ENCODE measurements at places on chromosomes 16 and 17. TPM values are rescaled to one million over a fixed set of nuclear protein-coding genes. Genes with fewer than 3 reads are reported as not detected.

- H3K27me3 ChIP-seq = no peaks in the 10 kb centered on the region
- no peak for DNase-seq
- no peak overlapping the region for H3K27ac ChIP-seq
Observed at GRCh38 chr16:89946515-89946914, 2.0 kb upstream of the DEF8 start.

- H3K36me3 ChIP-seq = no peaks in the 10 kb centered on the region
- H3K4me1 ChIP-seq = peaks cover 13% of the 10 kb centered on the region
- peak overlapping the region; percentile 23 for H3K27ac ChIP-seq
- H3K4me3 ChIP-seq = no peak overlapping the region
Observed at GRCh38 chr16:4053301-4053845, 62.9 kb downstream of the ADCY9 start.

DNA sequence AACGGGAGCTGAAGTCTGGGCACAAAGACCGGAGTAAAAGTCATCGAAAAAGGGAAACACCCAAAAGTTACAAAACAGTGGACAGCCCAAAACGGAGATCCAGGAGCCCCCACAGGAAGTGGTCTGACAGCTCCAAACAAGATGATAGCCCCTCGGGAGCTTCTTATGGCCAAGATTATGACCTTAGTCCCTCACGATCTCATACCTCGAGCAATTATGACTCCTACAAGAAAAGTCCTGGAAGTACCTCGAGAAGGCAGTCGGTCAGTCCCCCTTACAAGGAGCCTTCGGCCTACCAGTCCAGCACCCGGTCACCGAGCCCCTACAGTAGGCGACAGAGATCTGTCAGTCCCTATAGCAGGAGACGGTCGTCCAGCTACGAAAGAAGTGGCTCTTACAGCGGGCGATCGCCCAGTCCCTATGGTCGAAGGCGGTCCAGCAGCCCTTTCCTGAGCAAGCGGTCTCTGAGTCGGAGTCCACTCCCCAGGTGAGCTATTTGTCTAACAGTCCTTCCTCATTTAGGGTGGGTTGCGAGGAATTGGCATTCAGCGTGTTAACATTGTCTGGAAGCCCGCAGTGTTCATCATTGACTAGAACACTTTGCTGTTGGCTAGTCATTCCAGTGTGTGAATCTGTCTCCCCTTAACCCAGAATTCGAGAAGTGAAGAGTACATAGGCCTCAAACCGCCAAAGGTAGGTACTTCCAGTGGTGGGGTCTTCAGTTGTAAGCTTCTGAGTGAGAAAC lies 1.5 kb downstream of the CDK12 start:
- no peaks in the 10 kb centered on the region for H3K27me3 ChIP-seq
- H3K4me3 ChIP-seq = peak overlapping the region; percentile 92
- peaks cover 11% of the 10 kb centered on the region for H3K4me1 ChIP-seq
- H3K36me3 ChIP-seq = no peaks in the 10 kb centered on the region

GRCh38 chr16:2520784-2521531 lies 787 bp downstream of the AMDHD2 start:
- no peaks in the 10 kb centered on the region for H3K27me3 ChIP-seq
- no peaks in the 10 kb centered on the region for H3K36me3 ChIP-seq
- peak overlapping the region; percentile 72 for H3K4me3 ChIP-seq
- H3K4me1 ChIP-seq = peaks cover 30% of the 10 kb centered on the region
- DNase-seq = no peak

- H3K27ac ChIP-seq = no peak overlapping the region
- no peaks in the 10 kb centered on the region for H3K4me1 ChIP-seq
- H3K27me3 ChIP-seq = no peaks in the 10 kb centered on the region
- no peak for DNase-seq
Observed at GRCh38 chr17:10270258-10270657, 71.9 kb upstream of the GAS7 start.

- H3K27me3 ChIP-seq = no peaks in the 10 kb centered on the region
- H3K27ac ChIP-seq = no peak overlapping the region
- H3K4me1 ChIP-seq = no peaks in the 10 kb centered on the region
- H3K36me3 ChIP-seq = no peaks in the 10 kb centered on the region
Observed at GRCh38 chr17:21475571-21475970, 99.4 kb downstream of the KCNJ12 start.

- H3K27ac ChIP-seq = no peak overlapping the region
- no peaks in the 10 kb centered on the region for H3K36me3 ChIP-seq
- no peak overlapping the region for H3K4me3 ChIP-seq
Observed at GRCh38 chr17:1720856-1721386, 3.6 kb upstream of the WDR81 start.

DNA sequence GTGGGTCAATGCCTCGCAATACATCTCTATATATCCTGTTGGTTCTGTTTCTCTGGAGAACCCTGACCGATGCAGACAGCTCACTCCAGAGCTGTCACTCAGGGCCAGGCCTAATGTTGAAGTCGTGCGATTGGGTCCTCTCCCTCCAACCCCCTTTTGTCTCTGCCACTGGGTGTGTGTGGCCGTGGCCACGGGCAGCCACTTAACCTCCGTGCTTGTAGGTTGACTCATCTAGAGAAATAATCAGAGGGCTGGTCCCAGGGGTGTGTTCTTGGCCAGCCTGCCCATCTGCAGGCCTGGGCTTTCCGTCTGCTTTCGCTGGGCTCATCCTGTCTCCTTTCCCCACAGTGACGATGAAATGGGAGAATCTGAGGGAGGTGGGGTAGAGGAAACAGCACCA lies 7.4 kb downstream of the ADAD2 start:
- H3K4me1 ChIP-seq = no peaks in the 10 kb centered on the region
- H3K36me3 ChIP-seq = no peaks in the 10 kb centered on the region
- H3K27me3 ChIP-seq = no peaks in the 10 kb centered on the region
- no peak overlapping the region for H3K27ac ChIP-seq

GRCh38 chr17:48127371-48128051 lies 19.9 kb downstream of the SNX11 start:
- H3K27ac ChIP-seq = no peak overlapping the region
- H3K4me3 ChIP-seq = no peak overlapping the region
- H3K36me3 ChIP-seq = no peaks in the 10 kb centered on the region
- DNase-seq = no peak
- H3K27me3 ChIP-seq = no peaks in the 10 kb centered on the region
- H3K4me1 ChIP-seq = no peaks in the 10 kb centered on the region

- no peak overlapping the region for H3K27ac ChIP-seq
- no peaks in the 10 kb centered on the region for H3K36me3 ChIP-seq
- H3K4me1 ChIP-seq = peaks cover 4% of the 10 kb centered on the region
- peaks cover 47% of the 10 kb centered on the region for H3K27me3 ChIP-seq
- DNase-seq = no peak
Observed at GRCh38 chr17:37737081-37737480, 7.8 kb downstream of the HNF1B start.

- no peaks in the 10 kb centered on the region for H3K4me1 ChIP-seq
- H3K4me3 ChIP-seq = peak overlapping the region; percentile 89
- no peak for DNase-seq
- H3K36me3 ChIP-seq = no peaks in the 10 kb centered on the region
Observed at GRCh38 chr16:56520251-56520577, 390 bp upstream of the BBS2 start.

DNA sequence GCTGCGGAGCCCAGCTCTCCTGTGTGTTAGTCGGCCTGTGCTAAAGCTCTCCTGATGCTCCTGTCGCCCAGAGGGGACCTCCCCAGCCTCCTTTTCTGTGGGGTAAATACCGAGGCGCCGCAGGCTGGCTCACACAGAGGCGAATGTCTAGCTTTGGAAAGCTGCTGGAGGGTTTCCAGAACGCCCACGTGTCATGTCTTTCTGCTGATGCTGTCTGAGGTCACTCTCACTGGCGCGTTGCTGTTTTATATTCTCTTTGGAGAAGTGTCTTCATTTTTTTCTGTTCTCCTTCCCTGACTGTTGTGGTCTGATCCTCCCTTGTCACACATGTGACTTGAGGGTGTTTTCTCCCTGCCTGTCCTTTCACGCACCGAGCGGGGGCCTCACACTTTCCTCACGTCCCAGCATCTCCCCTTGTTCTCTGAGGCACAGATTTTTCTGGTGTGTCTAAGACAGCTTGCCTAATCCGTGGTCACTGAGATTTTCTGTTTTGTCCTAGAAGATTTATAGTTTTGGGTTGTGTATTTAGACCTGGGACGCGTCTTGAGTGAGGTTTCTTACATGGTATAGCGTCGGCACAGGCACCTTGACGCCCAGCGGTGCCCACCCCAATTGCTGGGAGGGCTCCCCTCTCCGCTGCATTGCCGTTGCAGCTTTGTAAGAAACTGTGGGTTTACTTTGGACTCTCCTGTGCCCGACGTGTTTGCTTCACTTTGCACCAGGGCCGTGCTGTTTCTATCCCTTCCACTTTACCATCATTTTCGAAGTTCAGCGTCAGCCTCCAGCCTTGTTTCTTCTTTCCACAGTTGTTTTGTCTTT lies 92.1 kb upstream of the ZNF750 start:
- no peaks in the 10 kb centered on the region for H3K36me3 ChIP-seq
- DNase-seq = peak; percentile 84
- H3K27ac ChIP-seq = peak overlapping the region; percentile 52
- no peaks in the 10 kb centered on the region for H3K27me3 ChIP-seq
- peaks cover 3% of the 10 kb centered on the region for H3K4me1 ChIP-seq

DNA sequence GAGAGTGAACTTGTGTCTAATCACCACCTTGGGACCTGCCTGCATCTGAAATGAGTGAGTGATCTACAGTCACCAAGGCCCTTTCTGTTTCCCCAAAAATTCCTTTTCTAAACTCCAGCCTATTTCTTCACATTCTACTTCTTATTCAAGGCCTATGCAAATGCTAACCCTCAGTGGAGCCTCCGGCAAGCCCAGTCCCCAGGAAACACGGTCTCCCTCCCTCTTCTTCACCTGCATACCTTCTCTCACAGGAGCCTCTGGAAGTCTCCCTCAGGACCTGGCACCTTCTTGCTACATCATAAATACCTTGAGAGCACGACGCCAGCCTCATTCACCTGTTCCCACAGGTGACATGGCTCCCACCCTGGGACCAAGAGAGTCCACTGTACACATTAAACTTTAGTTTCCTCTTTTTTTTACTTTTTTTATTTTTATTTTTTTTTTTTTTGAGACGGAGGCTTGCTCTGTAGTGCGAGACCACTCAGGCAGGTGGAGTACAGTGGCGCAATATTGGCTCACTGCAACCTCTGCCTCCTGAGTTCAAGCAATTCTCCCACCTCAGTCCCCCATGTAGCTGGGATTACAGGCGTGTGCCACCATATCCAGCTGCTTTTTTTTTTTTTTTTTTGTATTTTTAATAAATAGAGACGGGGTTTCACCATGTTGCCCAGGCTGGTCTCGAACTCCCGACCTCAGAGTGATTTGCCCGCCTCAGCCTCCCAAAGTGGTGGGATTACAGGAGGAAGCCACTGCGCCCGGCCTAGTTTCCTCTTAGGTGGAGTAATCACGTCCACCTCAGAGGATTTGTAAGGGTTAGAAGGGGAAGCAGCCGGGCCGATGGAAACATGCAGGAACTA lies 97.3 kb downstream of the ANKRD11 start:
- DNase-seq = no peak
- H3K27ac ChIP-seq = no peak overlapping the region
- peaks cover 5% of the 10 kb centered on the region for H3K4me1 ChIP-seq
- H3K4me3 ChIP-seq = no peak overlapping the region

DNA sequence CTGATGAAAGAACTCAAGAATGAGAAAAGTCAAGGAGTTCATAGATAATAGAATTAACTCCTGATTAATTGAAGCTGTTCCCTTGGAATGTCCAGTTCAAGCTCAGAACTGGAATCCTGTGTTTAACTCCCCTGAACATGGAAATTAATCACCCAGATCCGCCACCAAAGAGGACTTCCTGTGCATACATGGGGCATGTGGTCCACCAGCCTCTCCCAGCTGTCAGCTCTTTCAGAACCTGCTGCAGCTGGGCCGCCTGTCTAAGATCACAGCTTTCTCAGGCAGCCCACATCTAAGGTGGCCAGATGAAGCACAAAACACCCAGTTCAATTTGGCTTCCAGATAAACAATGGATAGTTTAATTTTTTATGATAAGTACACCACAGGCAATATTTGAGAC lies 203.7 kb upstream of the COX10 start:
- H3K36me3 ChIP-seq = no peaks in the 10 kb centered on the region
- no peak overlapping the region for H3K27ac ChIP-seq
- H3K4me3 ChIP-seq = no peak overlapping the region
- H3K4me1 ChIP-seq = no peaks in the 10 kb centered on the region
- H3K27me3 ChIP-seq = no peaks in the 10 kb centered on the region
- DNase-seq = no peak

DNA sequence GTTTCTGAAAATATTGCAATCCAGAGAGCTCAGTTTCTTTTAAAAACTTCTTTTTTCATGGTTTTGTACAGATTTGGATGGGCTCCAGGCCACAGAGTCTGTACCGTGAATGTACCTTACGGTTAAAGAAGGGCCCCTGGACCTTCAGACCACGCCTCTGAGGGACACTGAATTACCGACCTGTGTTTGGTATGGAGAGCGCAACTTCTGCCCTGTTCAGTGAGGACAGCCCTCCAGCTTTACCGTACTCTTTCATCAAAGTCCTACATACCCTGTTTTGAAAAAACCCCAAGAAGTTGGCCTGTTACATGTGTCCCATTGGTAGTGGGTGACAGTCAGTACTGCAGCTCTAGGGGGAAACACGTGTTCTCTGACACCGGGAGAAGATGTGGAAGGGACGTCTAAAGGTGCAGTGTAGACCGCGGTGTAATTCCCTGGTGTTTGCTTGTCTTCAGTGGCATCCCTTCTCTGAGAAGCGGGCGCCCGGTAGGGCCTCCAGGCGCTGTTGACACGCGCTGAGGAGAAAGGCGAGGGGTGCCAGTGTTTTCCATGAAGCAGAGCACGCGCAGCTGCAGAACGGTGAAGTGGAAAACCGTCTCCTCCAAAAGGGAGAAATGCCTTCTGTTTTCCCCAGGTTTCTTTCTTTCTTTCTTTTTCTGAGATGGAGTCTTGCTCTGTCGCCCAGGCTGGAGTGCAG lies 6.2 kb downstream of the PGS1 start:
- H3K4me3 ChIP-seq = no peak overlapping the region
- H3K4me1 ChIP-seq = peaks cover 31% of the 10 kb centered on the region
- no peaks in the 10 kb centered on the region for H3K36me3 ChIP-seq

GRCh38 chr17:11467639-11468038 lies 130.6 kb upstream of the DNAH9 start:
- no peak overlapping the region for H3K27ac ChIP-seq
- H3K27me3 ChIP-seq = no peaks in the 10 kb centered on the region
- DNase-seq = no peak
- H3K4me1 ChIP-seq = no peaks in the 10 kb centered on the region

DNA sequence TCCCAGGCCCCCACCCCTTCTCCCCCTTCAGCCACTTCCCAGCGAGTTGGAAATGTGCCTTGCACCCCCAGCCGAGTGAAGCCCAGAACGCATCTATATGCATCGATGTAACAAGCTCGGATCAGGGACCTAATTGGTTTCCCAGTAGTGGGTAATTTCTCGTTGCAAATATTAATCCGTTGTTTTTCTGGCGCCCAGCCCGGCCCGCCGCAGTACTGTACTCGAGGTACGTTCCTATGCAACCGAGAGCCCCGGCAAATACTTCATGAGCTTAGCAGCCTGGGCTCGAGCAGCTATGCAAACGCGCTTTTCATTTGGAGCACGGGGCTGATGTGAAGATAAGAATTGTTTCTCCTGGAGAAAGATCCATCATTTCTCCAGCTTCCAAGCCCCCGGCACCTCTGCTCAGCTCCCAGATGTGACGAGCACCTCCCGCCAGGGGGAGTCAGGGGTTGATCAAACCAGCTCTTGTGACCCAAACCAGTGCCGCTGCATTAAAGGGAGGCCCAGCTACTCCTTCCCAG lies 229.8 kb downstream of the KATNIP start:
- no peaks in the 10 kb centered on the region for H3K4me1 ChIP-seq
- DNase-seq = peak; percentile 58
- H3K36me3 ChIP-seq = no peaks in the 10 kb centered on the region
- no peaks in the 10 kb centered on the region for H3K27me3 ChIP-seq
- no peak overlapping the region for H3K27ac ChIP-seq

The ACSM2B gene
- total RNA-seq = not detected

The HGS gene
- total RNA-seq = 121 TPM

The KLHDC4 gene
- 25.1 TPM for total RNA-seq

The SLC43A2 gene
- 3.6 TPM for total RNA-seq

The NPIPA2 gene
- 11.5 TPM for total RNA-seq

The SMPD3 gene
- 0.26 TPM for total RNA-seq

The HSD17B2 gene
- total RNA-seq = not detected

All from uterus (tissue), 4 donors.